ENCODE measurements at places on chromosomes 5 and 9. TPM values are rescaled to one million over a fixed set of nuclear protein-coding genes. Genes with fewer than 3 reads are reported as not detected.

- H3K36me3 ChIP-seq: no peaks in the 10 kb centered on the region
- H3K27ac ChIP-seq: no peak overlapping the region
- peak; percentile 87 for DNase-seq
- H3K27me3 ChIP-seq: no peaks in the 10 kb centered on the region
Measured at GRCh38 chr5:170552621-170553115, 48.8 kb downstream of the KCNIP1 start.

- H3K27me3 ChIP-seq: no peaks in the 10 kb centered on the region
- no peak overlapping the region for H3K4me3 ChIP-seq
- H3K36me3 ChIP-seq: no peaks in the 10 kb centered on the region
- H3K4me1 ChIP-seq: no peaks in the 10 kb centered on the region
- H3K27ac ChIP-seq: no peak overlapping the region
Measured at GRCh38 chr5:170151097-170151831, 45.6 kb downstream of the FOXI1 start.

- no peaks in the 10 kb centered on the region for H3K36me3 ChIP-seq
- H3K27ac ChIP-seq: peak overlapping the region; percentile 80
- DNase-seq: peak; percentile 50
Measured at GRCh38 chr5:107875833-107876232, 205.1 kb upstream of the EFNA5 start.

DNA sequence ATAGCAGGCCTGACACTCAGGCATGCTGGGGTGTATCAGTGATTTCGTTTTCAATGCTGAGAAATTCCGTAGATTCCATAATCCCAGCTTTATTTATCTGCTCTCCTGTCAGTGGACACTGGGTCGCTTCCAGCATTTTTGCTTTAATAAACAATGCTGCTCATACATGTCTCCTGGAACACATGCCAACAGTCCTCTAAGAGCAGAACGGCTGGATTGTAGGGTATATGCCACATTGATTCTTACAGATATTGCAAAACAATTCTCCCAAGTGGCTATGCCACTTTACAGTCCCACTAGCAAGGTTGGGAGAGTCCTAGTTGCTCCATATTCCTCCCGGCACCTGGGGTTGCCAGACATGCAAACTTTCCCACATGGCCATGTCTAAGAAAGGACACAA lies 81.9 kb downstream of the RAPGEF1 start:
- DNase-seq: no peak
- no peaks in the 10 kb centered on the region for H3K36me3 ChIP-seq
- H3K27ac ChIP-seq: no peak overlapping the region
- no peaks in the 10 kb centered on the region for H3K27me3 ChIP-seq
- no peaks in the 10 kb centered on the region for H3K4me1 ChIP-seq

GRCh38 chr5:143506836-143507552 lies 103.5 kb upstream of the NR3C1 start:
- H3K27ac ChIP-seq: no peak overlapping the region
- no peak overlapping the region for H3K4me3 ChIP-seq
- H3K4me1 ChIP-seq: no peaks in the 10 kb centered on the region

DNA sequence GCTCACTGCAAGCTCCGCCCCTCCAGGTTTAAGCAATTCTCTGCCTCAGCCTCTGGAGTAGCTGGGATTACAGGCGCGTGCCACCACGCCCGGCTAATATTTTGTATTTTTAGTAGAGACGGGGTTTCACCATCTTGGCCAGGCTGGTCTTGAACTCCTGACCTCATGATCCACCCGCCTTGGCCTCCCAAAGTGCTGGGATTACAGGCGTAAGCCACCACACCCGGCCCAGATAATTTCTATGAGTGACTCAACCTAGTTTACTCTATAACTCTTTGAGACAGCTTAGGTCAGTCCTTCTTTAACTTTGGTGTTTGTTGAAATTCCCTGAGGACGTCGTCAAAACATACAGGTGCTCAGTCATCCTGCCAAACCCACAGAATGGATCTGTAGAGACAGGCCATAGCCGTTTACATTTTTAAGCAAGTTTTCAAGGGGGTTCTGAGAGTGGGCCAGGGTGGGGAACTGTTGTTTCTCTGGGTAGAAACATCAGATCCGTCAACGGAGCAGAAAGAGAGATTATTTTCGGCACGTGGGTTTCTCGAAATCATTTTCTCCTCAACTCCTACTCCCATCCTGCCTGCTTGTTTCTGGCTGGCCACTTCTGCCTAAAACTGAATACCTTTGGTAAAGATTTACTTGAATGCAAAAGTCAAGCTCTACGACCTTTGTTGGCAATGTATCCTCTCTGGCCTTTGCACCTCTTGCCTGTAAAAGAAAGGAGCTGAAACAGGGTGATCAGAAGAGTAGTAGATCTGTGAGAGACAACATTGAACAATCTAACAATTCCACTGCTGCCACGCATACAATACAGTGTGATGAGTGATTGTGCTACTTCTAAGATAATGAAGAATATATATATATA lies 6.0 kb upstream of the BOD1 start:
- DNase-seq: no peak
- H3K27ac ChIP-seq: no peak overlapping the region
- H3K4me3 ChIP-seq: no peak overlapping the region
- H3K27me3 ChIP-seq: no peaks in the 10 kb centered on the region
- H3K36me3 ChIP-seq: no peaks in the 10 kb centered on the region

DNA sequence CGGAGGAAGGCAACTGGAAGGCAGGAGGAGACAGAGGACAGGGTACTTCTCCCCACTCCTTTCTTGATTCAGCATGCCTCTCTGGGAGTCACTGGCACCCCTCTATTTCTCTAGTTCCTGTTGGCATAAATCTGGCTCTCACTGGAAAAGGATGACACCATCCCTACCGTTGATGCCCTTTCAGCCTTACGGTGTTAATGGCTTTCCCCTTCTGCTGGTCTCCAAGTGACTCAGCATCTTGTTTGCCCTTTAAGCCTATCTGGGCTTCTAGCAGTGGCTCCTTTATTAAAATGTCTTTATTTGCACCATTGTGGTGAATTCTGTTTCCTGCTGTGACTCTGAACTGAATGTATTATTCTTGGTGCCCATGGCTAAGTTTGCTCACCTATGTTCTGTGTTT lies 227.3 kb upstream of the GLRA1 start:
- H3K4me1 ChIP-seq: no peaks in the 10 kb centered on the region
- no peak overlapping the region for H3K4me3 ChIP-seq
- H3K36me3 ChIP-seq: no peaks in the 10 kb centered on the region
- H3K27ac ChIP-seq: no peak overlapping the region
- no peaks in the 10 kb centered on the region for H3K27me3 ChIP-seq
- DNase-seq: no peak

DNA sequence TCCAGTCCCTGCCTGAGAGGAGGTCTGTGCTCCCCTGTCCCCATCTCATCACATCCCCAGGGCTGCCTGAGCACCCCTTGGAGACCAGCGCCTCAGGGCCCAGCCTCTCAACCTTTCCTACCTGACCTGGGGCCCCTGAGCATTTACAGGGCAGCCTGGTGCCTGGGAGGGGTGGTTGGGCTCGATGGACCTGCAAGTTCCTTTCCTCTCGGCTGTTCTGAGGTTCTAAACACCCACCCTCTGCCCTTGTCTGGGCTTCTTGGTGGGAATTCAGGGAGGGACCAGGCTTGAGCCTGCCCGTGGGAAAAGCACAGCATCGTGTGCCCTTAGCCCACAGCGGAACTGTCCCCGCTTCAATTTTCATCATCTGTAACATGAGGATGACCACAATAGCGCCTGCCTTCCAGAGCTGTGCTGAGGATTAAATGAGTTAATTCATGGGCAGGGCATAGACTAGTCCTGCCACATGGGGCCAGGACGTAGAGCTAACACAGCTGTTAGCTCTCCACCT lies 91.0 kb upstream of the SH3PXD2B start:
- H3K4me1 ChIP-seq: no peaks in the 10 kb centered on the region
- DNase-seq: peak; percentile 7
- no peak overlapping the region for H3K4me3 ChIP-seq
- no peak overlapping the region for H3K27ac ChIP-seq

DNA sequence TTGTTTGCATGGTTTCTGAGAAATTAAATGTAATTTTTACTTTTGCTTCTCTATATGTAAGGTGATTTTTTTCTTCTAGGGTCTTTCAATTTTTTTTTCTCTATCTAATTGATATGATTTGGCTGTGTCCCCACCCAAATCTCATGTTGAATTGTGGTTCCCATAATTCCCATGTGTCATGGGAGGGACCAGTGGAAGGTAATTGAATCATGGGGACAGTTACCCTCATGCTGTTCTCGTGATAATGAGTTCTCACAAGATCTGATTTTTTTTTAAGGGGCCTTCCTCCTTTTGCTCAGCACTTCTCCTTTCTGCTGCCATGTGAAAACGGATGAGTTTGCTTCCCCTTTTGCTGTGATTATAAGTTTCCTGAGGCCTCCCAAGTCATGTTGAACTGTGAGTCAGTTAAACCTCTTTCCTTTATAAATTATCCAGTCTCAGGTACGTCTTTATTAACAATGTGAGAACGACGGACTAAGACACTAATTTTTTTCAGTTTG lies 150.8 kb downstream of the MTRR start:
- no peak overlapping the region for H3K4me3 ChIP-seq
- no peaks in the 10 kb centered on the region for H3K4me1 ChIP-seq
- no peak for DNase-seq
- H3K27me3 ChIP-seq: no peaks in the 10 kb centered on the region
- no peaks in the 10 kb centered on the region for H3K36me3 ChIP-seq
- no peak overlapping the region for H3K27ac ChIP-seq

GRCh38 chr5:127367946-127368465 lies 77.4 kb downstream of the MEGF10 start:
- no peak overlapping the region for H3K4me3 ChIP-seq
- DNase-seq: no peak
- H3K4me1 ChIP-seq: no peaks in the 10 kb centered on the region
- H3K27ac ChIP-seq: no peak overlapping the region
- no peaks in the 10 kb centered on the region for H3K36me3 ChIP-seq

DNA sequence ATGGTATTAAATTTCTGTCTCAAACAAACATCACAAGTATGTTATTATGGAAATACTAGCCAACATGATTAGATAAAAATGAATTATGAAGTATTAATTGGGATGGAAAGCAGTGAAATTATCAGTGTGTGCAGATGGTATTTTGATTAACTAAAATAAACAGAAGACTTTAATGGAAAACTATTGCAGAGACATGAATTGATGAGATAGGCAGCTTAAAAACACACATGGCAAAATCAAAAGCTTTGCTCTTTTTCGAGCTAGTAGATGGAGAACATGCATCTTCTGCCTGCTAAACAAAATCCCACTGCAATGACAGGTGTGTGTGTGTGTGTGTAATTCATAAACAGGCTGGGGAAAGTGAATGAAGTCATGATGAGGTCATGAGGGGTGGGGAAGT lies 426.2 kb downstream of the MTRR start:
- no peak overlapping the region for H3K27ac ChIP-seq
- H3K27me3 ChIP-seq: no peaks in the 10 kb centered on the region
- H3K4me1 ChIP-seq: no peaks in the 10 kb centered on the region

Gene TOR1A
- total RNA-seq: 34.5 TPM

Gene GRHPR
- total RNA-seq: 81.7 TPM

Gene PCDHB2
- 8.4 TPM for total RNA-seq

Gene ANKRD34B
- not detected for total RNA-seq

Measured in uterus (tissue), 4 donors.